Tibial nerve (tissue), 4 donors: ENCODE measurements at places on chromosomes 6 and 20.

- DNase-seq = peak; percentile 30
Measured at GRCh38 chr6:13710552-13711323, 897 bp downstream of the RANBP9 start.

- no peak for DNase-seq
Measured at GRCh38 chr6:99613409-99613704, 6.7 kb downstream of the PRDM13 start.

DNA sequence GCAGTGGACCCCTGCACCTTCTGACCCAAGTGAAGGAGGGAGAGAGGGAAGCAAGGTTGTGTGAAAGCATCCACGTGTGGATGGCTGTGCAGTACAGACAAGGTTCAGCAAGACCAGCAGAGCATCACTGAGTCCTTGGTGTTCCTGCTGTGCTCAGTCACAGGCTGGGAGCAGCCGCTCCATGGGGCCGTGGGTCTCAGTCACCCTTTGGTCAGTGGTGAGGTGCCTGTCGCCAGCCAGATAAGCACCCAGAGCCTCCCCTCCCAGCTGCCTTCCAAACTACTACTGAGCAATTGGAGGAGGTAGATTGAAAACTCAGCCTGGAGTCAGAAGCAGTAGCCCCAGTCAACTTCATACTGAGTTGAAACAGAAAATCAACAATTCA is 218.9 kb downstream of the SLC24A3 start:
- DNase-seq = no peak

GRCh38 chr6:112307707-112308106 is 39.4 kb upstream of the RFPL4B start:
- DNase-seq = no peak

- DNase-seq = no peak
Measured at GRCh38 chr6:136685540-136686108, 106.7 kb downstream of the MAP3K5 start.

- no peak for DNase-seq
Measured at GRCh38 chr6:5094327-5094726, 9.2 kb downstream of the PPP1R3G start.

- no peak for DNase-seq
Measured at GRCh38 chr6:165082636-165083035, 226.8 kb downstream of the C6orf118 start.

DNA sequence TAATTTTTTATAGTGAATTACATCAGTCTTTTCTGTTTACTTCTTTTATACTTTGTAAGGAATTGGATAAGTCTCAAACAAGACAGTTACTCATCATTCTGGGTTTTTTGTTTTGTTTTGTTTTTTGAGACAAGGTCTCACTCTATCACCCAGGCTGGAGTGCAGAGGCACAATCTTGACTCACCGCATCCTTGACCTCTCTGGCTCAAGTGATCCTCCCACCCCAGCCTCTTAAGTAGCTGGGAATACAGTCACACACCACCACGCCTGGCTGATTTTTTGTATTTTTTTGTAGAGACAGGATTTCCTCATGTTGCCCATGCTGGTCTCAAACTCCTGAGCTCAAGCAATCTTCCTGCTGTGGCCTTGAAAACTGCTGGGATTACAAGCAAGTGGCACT is 524.3 kb downstream of the EYS start:
- no peak for DNase-seq

- no peak for DNase-seq
Measured at GRCh38 chr6:54291738-54292137, 16.5 kb upstream of the TINAG start.

DNA sequence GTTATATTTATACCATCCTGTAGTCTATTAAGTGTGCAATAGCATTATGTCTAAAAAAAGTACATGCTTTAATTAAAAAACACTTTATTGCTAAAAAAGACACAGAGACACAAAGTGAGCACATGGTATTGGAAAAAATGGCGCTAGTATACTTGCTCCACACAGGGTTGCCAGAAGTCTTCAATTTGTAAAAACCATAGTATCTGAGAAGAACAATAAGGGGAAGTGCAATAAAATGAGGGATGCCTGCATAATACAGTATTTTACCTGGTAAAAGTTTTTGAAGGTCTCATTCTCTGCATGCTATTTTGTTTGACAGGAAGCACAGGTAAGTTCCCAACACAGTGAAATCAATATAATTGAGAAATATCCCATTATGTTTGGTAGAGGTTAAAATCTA is 1.6 kb downstream of the NOX3 start:
- DNase-seq = no peak

DNA sequence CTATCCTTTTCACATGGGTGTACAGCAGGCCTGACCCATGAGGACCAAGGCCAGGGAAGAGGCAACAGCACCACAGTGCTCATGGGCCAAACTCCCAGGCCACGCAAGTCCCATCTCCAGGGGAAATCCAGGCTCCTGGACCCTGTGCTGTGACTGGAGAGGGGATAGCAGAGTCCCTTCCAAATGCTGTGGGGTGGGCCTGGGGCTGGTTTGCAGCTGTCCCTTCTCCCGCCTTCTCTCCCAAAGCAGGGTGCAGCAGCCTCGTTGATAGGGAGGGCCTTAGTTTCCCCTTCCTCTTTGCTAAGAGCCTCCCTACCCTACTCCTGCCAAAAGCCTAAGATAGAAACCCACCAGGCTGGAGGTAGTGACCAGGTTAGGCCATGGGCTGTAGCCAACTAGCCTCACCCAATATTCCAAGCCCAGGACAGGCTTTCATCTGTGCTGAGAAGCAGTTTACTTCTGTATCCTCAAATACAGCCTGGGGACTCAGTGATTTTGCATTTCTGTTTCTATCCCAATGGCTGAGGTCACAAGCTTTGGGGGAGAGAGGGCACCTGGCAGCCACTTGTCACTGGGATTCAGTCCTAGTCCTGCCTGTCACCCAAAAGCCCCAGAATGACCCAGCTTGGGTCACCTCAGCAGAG is 1.4 kb downstream of the CTSZ start:
- DNase-seq = no peak

GRCh38 chr6:17454316-17455005 is 61.1 kb downstream of the CAP2 start:
- no peak for DNase-seq

DNA sequence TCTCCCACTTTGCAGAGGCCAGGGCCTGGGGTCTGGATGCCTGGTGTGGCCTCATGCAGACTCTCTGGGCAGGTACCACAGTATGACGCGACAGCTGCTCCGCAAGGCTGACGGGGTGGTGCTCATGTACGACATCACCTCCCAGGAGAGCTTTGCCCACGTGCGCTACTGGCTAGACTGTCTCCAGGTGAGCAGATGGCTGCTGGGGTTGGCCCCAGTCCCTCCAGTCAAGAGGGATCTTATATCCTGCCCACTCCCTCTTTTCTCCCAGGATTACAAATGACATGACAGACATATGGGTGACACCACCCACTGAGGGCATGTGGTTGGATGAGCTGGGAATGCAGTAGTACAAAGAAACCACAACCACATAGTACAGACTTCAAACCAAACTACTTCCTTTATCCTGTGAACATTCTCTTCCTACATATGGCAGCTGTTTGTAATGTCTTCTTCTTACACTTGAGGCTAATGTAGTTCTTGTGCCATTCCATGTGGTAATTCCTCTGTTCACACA is 29.9 kb downstream of the RAB44 start:
- DNase-seq = no peak

- no peak for DNase-seq
Measured at GRCh38 chr6:33192671-33193602, 670 bp upstream of the COL11A2 start.

DNA sequence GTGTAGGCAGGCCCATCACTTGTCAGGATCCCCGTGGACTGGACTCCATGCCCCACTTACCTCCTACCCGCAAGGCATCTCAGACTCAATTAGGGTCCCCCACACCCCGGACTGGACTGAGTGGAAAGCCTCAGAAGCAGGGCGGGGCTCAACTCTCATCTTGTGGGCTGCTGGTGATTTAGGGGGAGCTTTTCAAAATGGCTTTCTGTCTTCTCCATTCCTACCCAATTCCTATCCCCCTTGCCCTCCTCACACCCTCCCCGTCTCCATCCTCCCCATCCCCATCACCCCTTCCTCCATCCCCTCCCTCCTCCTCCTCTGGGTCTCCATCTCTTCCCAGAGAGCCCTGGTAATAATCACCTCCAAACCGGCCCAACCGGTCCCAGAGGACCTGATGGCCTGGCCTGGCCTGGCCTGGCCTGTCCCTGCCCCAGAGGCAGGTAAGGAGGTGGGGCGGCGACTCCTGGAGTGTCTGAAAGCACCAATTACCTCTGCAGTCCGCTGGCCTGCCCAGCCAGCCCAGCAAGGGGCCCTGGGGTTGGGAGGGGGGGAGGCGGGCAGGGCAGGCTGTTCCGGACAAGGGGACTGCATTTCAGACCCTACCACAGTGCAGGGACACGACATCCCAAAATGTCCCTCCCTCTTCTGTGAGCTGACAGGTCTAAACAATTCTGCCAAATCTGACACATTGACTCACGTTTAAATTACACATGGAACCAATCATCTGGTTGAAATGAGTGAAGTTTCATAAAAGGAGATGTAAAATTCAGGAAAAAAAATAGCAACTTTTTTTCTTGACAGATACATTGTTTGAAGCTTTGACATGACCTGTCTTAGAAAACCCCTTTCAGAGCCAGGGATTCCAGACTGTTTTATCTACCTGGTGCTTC is 24.8 kb downstream of the MAFB start:
- DNase-seq = no peak

DNA sequence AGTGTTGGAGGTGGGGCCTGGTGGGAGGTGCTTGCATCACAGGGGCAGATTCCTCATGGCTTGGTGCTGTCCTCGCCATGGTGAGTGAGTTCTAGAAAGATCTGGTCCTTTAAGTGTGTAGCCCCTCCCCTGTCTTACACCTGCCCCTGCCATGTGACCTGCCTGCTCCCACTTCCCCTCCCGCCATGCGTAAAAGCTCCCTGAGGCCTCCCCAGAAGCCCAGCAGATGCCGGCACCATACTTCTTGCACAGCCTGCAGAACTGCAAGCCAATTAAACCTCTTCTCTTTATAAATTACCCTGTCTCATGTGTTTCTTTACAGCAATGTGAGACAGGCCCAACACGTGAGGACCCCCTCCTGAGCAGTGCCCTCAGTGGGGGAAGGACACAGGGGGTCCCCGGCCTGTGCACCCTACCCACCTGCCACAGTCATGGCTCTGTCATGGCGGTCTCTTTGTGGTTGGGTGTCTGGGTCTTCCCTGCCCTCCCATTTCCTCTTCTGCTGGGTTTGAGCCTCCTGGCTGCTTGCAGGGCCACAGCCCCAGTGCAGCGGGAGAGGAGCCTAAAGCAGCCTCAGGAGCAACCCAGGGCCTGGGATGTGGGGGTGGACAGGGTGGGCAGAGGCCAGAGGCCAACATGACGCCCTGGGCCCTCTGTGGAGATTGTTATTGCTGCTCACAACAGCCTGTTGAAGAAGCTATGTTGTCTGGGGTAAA is 87.2 kb upstream of the QKI start:
- no peak for DNase-seq

- DNase-seq = no peak
Measured at GRCh38 chr20:17479063-17479657, 52.0 kb downstream of the BFSP1 start.

DNA sequence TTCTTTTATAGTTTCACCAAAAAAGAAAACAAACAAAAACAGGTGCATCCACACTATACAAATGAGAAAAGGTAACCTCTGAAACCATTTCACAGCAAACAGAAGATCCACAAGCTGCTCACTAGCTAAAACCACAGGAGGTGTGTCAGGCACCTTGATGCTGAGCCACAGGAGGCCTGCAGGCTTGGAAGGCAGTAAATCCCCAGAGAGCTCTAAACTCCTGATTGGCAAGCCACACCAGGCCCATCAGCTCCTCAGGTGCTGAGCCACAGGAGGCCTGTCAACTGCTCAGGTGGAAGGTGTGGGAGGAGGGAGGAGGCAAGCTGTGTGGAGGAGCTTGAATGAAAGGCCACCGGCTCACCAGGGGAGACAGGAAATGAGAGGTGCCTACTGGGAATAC is 273.0 kb downstream of the PKHD1 start:
- DNase-seq = no peak

DNA sequence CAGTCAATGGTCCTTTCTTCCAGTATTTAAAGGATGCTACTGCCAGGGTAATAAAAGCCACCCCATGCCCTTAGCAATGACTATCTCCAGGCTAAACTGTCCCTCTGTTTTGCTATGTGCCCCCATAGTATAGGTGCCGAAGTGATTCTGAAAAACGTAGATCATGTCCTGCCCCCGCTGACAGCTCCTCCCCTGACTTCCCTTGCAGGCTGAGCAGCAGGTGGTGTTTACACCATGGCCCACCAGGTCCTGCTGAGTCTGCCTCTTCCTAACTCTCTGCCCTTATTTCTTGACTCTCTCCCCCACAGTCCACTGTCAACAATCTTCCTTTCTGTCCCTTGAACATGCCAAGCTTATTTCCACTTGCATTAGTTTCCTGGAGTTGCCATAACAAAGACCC is 352.5 kb upstream of the TSHZ2 start:
- no peak for DNase-seq

- no peak for DNase-seq
Measured at GRCh38 chr20:60718743-60719480, 533.1 kb upstream of the CDH4 start.

GRCh38 chr6:169237496-169238134 is 16.0 kb downstream of the THBS2 start:
- no peak for DNase-seq

- no peak for DNase-seq
Measured at GRCh38 chr20:53833333-53834061, 236.9 kb downstream of the BCAS1 start.

DNA sequence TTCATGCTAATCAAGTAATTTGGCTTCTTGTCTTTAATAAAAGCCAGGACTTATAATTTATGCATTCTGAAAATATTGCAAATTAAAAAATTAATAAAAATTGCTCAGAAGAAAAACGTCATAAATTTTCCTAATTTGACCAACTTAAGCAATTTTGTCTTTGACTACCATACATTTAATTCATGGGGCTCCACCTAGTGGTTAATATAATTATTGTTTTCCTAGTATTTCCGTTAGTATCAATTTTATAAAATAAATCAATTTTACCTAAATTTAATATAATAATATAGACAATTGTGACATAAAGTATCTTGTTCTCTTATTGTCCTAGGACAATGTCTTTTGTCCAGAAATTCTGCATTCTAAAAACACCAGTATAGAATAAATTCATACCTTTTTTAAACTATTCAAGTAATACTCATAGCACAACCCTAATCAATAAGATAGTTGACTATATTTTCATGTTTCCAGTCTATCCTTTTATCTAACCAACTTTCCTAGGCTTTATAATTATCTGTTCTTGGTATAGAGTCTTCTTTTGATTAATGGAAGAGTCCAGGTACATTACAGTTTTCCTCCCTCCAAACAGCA is 319.9 kb downstream of the TRDN start:
- no peak for DNase-seq

GRCh38 chr20:45419188-45420091 is 3.5 kb downstream of the PIGT start:
- DNase-seq = no peak
